ENCODE measurements at places on chromosomes 3 and 15. TPM values are rescaled to one million over a fixed set of nuclear protein-coding genes. Genes with fewer than 3 reads are reported as not detected.

The CTXN2 gene
- total RNA-seq: not detected

The PLSCR4 gene
- 53.5 TPM for total RNA-seq

DNA sequence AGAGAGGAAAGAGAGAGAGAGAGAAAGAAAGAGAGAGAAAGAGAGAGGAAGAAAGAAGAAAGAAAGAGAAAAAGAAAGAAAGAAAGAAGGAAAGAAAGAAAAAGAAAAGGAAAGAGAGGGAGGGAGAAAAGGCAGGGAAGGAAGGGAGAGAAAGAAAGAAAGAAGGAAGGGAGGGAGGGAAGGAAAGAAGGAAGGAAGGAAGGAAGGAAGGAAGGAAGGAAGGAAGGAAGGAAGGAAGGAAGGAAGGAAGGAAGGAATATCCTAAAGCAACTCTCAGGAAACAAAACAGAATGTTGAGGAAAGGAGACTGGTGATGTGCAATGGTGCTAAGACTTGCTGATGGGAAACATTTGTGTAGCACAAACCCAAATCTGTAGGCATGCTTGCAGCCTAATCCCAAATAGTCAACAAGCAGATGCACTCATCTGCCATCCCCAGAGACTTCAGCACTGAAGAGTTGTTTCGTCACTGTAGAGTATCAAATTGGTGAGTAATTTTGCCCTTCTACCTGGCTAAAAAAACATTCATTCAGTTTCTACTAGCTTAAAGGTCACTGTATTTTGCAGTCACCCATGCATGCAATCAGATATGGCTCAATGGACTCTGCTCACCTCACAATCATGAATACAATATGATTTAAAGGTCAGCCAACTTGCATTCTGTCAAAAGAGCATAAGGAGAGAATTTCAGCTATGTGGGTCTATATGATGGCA, 480.3 kb downstream of the FGF12 start:
- DNase-seq: no peak

DNA sequence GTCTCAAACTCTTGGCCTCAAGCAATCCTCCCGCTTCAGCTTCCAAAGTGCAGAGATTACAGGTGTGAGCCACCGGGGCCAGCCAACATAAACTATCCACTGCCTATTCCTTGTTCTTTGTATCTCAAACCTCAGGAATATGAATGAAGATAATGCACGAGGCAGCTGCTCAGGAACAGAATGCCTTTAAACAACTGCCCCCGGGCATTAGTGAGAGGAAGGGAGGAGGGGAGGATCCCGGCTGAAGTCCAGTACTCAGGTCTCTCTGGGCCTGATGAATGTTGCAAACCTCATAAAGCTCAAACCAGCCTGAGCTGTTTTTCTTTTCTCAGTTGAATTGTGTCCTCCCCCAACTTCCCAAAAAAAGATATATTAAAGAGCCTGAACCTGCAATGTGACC, 26.9 kb upstream of the MTMR14 start:
- no peak for DNase-seq

DNA sequence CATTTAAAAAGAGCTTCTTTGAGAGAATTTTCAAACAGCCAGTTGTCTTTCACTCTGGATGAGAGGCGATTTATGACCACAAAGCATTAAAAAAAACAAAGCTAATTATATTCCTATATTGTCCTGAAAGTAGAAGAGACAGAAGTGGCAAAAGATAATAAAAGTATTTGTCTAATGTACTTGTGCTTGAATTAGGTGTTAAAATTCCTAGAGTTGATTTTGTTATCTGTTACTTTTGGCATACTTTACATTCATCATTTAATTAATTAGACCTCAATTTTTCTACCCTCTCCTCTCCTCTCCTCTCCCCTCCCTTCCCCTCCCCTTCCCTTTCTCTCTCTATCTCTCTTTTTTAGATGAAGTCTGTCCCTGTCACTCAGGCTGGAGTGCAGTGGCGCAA, 635.1 kb upstream of the ZNF385D start:
- no peak for DNase-seq

- no peak for DNase-seq
These were observed 60.5 kb downstream of the LMCD1 start for GRCh38 chr3:8562081-8562595.

Measured in sigmoid colon (tissue), 7 donors.